NCI-H1105 treated with DMSO at 0.1 percent for 48 hours (cell line): ENCODE measurements at places on chromosomes 4 and X.

DNA sequence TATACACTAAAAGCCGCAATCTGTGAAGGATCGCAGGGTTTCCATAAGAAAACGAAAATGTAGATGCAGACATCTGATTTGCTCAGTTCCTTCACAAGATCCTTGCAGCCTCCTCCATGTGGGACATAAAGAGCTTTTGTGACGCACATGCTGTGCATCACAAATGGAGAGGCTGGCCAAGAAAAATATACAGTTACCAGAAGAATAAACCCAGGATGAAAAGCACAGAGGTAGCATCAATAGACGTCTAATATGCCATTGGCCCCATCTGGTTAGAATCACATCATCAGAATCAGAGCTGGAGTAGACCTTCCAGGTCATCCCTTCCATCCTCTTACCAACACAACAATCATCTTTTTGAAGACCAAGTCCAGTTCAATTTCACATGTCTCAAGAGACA lies 517.4 kb downstream of the RAB28 start:
- DNase-seq = no peak

DNA sequence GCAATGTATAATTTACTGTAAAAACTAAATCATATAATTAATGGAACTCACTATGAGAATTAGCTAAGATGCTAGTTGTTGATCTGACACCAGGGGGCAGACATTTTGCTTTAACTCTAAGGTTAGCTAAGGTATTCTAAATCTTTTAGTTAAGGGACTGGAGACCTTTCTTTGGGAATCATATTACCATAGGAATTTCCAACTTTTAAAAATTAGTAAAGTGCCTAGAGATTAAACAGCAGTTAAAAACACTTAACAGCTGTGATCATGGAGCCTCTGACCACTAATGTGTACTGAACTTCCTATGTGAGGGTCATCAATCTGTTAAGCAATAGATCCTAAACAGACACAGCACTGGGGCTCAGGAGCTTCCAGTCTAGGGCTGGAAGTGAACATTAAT lies 226.6 kb downstream of the NSUN7 start:
- DNase-seq = peak; percentile 35

DNA sequence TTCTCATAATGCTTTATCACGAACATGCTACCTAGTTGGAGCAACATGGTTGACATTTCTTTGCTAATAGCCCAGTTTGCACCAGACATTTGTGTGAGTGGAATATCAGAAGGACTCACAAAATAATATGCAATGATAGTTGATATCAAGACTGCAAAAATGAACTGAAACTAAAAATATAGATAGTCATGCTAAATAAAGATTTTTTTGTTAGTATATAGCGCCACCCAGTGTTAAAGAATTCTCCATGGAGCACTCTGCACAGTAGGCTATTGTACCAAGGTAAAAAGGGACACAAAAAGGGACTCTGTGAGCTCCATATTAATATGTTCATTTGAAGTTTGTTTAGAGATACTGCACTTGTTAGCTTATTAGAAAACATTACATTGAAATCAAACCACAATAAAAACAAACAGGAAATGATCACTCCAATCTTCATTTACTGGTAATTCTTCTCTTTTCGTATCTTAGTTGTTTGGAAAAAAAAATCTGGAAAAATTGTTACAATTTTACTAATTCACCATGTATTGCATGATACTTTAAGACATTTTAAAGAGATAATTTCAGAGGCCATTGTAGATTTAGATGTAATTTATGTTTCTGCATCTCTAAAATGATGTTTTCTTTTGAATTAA lies 1509.6 kb downstream of the ADGRL3 start:
- DNase-seq = peak; percentile 38

DNA sequence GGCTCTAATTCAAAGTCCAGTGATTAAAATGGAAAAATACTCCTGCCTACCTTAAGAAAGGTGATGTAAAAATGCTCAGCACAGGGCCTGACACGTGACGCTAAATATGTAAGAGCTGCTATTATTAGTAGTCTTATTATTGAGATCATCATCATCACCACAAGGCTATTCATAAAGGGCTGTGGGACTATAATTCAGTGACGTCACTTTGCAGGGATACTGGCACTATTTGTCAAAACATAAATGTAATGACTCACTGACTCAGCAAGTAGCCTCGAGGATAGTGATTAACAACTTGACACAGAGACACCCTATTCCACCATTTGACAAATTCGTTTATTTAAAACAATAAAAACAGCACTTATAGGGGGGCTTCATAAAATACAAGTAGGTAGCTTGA lies 258.9 kb downstream of the SPANXN1 start:
- no peak for DNase-seq

DNA sequence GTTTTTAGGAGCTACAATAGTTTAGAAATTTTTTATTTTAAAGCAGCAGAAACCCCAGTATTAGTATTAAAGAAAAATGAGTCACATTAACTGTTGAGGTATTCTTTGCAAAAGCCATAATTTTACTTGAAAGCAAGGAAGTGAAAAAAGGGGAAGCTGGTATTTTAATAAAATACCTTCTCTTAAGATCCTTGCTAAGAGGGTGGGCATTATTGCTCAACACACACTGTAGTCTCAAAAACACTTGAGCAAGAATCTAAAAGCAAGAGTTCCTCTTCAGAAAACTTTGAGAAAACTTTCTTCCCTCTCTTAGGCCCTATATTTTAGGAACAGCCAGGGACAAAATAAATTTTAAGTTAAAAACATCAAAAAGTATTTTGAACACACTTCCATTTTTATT lies 259.4 kb upstream of the DIAPH2 start:
- no peak for DNase-seq
